ENCODE measurements at places on chromosomes 13 and 19.

GRCh38 chr19:47842941-47843340 is 16.1 kb upstream of the TPRX2 start:
- DNase-seq, result no peak

DNA sequence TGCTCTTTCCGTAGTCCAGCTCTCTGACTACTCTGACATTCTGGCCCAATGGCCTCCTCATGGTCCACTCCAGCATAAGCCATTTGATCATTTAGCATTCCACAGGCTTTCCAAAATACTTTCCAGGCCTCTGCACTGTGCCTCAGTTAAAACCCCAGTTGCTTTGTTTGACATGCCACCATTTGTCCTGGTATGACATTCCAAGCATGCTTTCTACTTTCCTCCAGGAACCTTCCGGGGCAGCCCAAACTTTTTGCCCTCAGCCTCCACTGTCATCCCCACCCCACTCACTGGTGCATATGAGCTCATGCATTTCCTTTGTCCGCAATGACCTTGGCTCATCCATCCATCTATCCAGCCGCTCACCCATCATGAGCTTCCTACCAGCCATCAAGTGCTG is 41.8 kb upstream of the WASF3 start:
- DNase-seq, result no peak

GRCh38 chr19:10516064-10516385 is 1.2 kb downstream of the S1PR5 start:
- no peak for DNase-seq

DNA sequence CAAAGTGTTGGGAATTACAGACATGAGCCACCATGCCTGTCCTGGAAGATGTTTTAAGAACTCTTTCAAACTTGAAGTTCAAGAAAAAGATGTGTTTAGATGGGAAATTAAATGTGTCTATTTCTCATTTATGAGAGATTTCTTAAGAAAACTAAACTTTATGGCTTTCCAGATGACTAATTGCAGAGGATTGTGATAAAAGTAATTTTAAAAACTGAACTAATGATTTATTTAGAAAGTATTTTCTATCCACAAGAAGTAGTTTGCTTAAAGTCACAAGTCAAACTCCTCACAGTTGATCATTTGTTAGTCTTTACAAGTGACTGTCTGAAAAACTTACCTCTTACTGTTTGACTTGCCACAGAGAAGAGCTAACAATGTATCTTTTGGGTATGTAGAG is 89.6 kb upstream of the SPRY2 start:
- peak; percentile 7 for DNase-seq

DNA sequence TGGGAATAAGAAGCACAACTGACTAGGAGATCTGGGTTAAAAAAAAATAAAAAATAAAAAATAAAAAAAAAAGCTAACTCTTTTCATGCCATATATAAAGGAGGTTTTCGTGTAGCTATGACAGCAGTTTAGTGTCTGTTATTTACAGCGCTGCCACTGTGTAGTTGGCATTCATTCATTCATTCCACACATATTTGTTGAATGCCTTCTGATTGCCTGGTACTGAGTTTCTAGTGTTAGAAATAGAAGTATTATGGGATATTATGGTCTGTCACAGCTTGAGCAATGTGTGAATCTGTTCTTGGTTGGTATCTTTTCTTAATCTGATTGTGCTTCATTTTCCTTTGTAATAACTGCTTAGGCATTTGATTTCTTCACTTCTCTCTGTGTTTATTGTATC is 237.4 kb downstream of the NBEA start:
- DNase-seq, result no peak

- no peak for DNase-seq
Measured at GRCh38 chr13:53160211-53160610, 131.6 kb downstream of the OLFM4 start.
